Foreskin keratinocyte (primary cell): ENCODE measurements at places on chromosomes 5 and 9.

DNA sequence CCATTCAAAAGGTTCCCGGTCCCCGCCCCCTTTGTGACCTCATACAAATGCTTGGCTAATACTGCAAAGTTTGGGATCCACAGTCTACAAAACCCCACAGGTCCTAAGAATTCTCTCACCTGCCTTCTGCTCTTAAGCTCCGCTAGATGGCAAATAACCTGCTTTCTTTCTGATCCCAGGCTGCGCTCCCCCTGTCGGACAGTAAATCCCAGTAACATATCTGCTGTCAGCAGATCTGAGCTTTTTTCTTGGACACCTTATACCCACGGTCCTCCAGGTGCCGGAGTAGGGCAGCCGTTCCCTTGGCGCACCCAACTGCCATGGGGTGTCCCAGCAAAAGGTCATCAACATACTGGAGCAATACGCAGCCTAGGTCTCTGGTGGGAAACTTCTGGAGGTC, 39.0 kb upstream of the PPP1R26 start:
- DNase-seq = no peak

DNA sequence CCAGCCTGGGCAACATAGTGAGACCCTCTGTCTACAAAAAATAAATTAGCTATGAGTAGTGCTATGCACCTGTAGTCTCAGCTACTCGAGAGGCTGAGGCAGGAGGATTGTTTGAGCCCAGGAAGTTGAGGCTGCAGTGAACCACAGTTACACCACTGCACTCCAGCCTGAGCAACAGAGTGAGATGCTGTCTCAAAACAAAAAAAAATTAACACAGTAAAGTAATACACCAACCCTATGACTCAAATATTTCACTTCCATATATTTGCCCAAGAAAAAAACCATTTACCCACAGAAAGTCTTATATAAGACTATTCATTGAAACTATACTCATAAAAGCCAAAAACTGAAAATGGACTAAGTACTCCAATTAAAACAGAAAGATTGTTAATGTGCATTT, 16.2 kb downstream of the SMIM23 start:
- no peak for DNase-seq

- no peak for DNase-seq
These were observed 373.4 kb upstream of the IRX4 start for GRCh38 chr5:2255915-2256690.

DNA sequence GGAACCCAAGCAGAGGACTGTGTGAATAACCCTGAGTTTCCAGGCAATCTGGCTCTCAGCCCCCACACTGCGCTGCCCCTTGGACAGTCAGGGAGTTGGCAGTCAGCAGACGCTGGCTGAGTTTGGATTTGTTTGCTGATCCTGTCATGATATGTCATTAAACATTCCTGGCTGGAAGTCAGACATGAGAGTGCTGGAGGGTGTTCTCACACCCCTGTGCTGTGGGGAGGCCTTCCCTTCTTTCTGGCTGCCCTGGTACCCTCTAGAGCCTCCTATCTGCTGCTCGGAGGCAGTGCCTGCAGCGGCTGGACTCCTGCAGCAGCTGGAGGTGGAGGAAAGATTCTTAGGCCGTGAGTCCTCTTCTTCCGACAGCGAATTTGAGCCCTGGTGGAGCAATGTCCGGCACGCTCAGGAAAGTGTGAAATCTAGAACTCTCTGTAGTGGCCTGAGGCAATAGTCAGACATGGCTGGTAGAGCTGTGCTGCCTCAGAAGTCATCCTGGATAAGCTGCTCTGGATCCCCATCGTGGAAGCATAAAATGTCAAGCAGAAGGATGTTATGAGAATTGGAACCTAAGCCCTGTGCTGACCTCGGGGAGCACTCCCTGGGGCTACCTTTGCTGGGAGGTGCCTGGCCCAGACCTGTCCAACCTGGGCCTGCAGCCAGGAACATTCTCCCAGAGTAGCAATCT, 72.0 kb downstream of the PDE8B start:
- DNase-seq = peak; percentile 15
